ENCODE measurements at places on chromosomes 11 and 22.

- H3K36me3 ChIP-seq: no peaks in the 10 kb centered on the region
- H3K27me3 ChIP-seq: no peaks in the 10 kb centered on the region
- no peak overlapping the region for H3K4me3 ChIP-seq
Observed at GRCh38 chr22:31977939-31978338, 33.6 kb downstream of the YWHAH start.

GRCh38 chr11:92948116-92948515 is 21.3 kb upstream of the MTNR1B start:
- H3K36me3 ChIP-seq: no peaks in the 10 kb centered on the region
- no peaks in the 10 kb centered on the region for H3K4me1 ChIP-seq
- H3K27me3 ChIP-seq: no peaks in the 10 kb centered on the region
- H3K4me3 ChIP-seq: no peak overlapping the region

DNA sequence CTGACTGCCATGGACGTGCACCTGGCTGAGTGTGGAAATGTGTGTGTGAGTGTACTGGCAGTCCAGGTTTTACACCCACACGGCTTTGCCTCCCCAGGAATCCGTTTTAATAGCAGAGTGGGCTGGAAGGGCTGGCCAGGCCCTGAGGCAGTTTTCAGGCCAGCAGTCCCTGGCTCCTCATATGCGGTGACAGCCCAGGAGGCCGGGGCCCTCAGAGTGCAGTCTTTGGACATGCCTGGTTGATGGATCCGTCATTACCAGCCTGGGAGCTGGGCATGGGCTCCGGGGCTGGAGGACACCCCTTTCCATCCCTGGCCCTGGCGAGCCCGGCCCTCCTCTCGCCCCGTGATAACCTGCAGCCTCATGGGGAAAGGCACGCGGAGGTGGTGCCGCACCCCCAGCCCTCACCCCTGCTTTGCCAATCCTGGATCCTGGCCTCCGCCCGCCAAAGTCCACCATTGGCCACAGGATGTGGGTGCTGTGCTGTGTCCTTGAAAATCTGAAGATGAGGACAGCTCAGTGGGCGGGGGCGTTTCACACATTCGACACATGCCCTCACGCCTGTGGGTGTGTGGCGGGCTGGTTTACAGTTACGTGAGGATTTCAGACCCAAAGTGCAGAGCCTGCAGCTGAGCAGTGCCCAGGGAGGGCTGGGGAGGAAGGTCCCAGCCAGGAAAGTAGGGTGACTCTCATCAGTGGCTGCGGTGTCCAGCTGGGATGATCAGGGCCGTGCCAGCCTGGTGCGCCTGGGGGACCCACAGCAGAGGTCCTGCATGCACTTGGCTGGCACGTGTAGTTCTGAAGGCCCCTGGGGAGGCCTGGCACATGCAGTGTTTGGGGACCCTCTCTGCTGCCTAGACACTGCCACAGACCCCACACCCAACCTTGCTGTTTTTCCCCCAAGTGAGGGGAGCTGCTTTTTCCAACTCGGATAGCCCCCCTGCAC is 55.1 kb downstream of the RTN4R start:
- DNase-seq: no peak
- H3K36me3 ChIP-seq: no peaks in the 10 kb centered on the region
- H3K27ac ChIP-seq: no peak overlapping the region
- no peak overlapping the region for H3K4me3 ChIP-seq
- peaks cover 49% of the 10 kb centered on the region for H3K4me1 ChIP-seq

- H3K27me3 ChIP-seq: no peaks in the 10 kb centered on the region
- H3K4me1 ChIP-seq: no peaks in the 10 kb centered on the region
- no peak overlapping the region for H3K4me3 ChIP-seq
- DNase-seq: no peak
- H3K36me3 ChIP-seq: no peaks in the 10 kb centered on the region
Observed at GRCh38 chr11:118842369-118842768, 41.3 kb upstream of the CXCR5 start.

DNA sequence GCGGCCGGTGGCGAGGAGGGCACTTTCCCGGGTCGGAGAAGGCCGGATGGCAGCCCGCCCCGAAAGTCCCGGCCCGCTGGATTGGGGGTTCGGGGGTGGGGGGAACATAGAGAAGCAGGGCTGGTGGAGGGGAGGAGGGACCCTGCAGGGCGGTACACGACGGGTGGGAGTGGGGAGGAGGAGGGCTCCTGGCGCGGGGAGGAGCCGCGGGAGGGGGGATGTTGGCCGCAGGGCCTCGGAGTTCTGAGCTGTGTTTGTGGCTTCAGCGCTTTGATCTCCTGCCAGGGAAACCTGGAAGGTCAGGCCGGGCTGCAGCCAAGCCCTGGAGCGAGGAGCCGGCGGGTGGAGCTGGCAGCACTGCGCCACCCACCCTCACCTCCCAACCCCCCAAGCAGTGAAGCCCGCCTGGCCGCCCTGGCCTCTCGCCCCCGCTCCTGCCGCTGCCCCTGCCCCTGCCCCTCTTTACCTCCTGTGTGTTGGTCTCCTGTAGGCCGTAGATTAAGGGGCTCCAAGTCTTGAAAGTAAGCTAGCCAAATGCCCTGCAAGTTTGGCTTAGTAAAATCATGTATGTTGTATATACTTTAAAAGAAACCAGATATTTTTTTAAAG is 30.9 kb downstream of the C22orf31 start:
- H3K36me3 ChIP-seq: no peaks in the 10 kb centered on the region
- H3K27ac ChIP-seq: peak overlapping the region; percentile 89
- H3K4me1 ChIP-seq: peaks cover 32% of the 10 kb centered on the region

GRCh38 chr22:30045494-30045887 is 34.8 kb upstream of the HORMAD2 start:
- H3K36me3 ChIP-seq: peaks cover 3% of the 10 kb centered on the region
- H3K27me3 ChIP-seq: no peaks in the 10 kb centered on the region
- H3K4me3 ChIP-seq: no peak overlapping the region
- H3K27ac ChIP-seq: no peak overlapping the region
- peaks cover 3% of the 10 kb centered on the region for H3K4me1 ChIP-seq

- no peaks in the 10 kb centered on the region for H3K27me3 ChIP-seq
Observed at GRCh38 chr11:114348200-114349191, 51.8 kb downstream of the C11orf71 start.

DNA sequence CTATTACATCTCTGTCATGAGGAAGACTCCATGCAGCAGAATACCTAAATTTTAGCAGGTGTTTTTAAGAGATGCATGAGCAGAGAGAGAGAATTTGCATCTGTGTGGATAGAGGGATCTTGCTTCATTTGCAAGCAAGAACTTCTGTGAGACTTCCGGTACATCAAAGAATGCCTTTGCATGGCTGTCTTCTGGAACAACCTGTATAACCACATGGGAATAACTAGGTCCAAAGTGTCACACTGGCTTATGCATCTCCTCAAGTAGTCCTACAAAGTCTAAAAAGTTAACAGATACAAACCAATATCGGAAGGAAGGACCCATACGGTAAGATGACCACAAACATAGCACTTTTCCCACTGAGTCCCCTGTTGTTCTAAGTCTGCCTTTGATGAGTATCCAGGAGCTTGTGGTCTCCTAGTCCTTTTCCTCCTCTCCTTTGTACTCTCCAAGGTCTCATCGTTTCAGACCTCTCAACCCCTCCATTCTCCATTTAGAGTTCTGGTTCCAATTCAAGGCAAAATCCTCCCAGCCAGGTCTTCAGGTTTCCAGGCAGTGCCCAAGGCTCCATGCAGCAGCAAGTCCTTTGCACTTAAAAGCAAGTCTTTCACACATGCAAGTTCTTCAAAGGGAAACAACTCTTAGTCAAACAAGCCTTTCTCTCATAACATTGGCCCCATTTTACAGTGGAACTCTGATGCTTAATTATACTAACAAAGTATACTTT is 581.7 kb upstream of the ARHGAP42 start:
- no peaks in the 10 kb centered on the region for H3K36me3 ChIP-seq
- DNase-seq: no peak
- H3K4me1 ChIP-seq: no peaks in the 10 kb centered on the region
- no peaks in the 10 kb centered on the region for H3K27me3 ChIP-seq
- H3K27ac ChIP-seq: no peak overlapping the region

DNA sequence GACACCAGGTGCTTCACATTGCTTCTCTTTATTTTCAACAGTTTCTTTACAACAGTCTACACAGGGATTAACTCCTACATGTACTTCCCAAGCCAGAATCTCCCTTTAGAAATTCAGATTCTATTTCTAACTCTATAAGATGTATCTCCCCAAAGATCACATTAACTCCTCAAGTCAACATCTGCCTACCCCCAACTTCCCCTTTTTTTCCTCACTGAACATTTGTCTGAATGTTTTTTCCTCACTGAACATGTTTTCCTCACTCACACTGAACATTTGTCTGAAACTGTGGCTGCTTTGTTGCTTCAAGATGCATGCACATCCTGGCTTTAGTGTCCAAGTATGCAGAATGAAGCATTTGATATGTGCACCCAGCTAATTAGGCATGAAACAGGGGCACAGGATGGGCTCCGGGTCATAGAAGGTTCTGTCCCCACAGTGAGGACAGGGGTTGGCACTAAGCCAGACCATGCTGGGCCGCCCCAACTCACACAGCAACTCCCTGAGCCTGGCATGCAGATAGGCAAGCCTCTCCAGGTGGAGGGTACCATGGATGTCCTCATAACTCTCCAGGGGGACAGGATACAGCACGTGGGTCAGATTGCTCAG is 11.3 kb downstream of the PRAME start:
- H3K36me3 ChIP-seq: no peaks in the 10 kb centered on the region
- H3K27ac ChIP-seq: no peak overlapping the region
- no peaks in the 10 kb centered on the region for H3K27me3 ChIP-seq
- DNase-seq: no peak
- H3K4me1 ChIP-seq: no peaks in the 10 kb centered on the region
- no peak overlapping the region for H3K4me3 ChIP-seq

- H3K27ac ChIP-seq: no peak within 1 kb of the TSS
- H3K27me3 ChIP-seq: peaks cover 4% of the 10 kb centered on the region
- no peaks in the 10 kb centered on the region for H3K36me3 ChIP-seq
- peaks cover 31% of the 10 kb centered on the region for H3K4me1 ChIP-seq
- H3K4me3 ChIP-seq: peak within 1 kb of the TSS; percentile 46
Observed at GRCh38 chr11:9091044-9091922, at the start of gene SCUBE2. SCUBE2 (minus strand) TSS chr11:9091599; CDS start chr11:9091528, 71 bp downstream.

GRCh38 chr11:128723531-128723930 is 29.7 kb downstream of the FLI1 start:
- peaks cover 17% of the 10 kb centered on the region for H3K4me1 ChIP-seq
- no peak overlapping the region for H3K27ac ChIP-seq
- no peaks in the 10 kb centered on the region for H3K36me3 ChIP-seq
- H3K4me3 ChIP-seq: no peak overlapping the region
- DNase-seq: peak; percentile 57

DNA sequence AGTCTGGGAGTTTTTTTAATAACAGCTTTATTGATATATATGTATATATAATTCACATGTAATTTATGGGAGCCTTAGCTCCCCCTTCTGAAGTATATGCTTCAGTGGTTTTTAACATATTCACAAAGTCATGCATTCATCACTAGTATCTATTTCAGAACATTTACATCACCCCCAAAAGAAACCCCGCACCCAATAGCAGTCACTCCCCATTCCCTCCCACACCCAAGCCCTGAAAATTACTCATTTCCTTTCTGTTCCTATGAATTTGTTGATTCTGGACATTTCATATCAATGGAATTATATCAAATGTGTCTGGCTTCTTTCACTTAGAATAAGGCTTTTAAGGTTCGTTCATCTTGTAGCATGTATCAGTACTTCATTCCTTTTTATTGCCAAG is 35.6 kb upstream of the SYT7 start:
- H3K4me3 ChIP-seq: no peak overlapping the region
- H3K4me1 ChIP-seq: peaks cover 7% of the 10 kb centered on the region
- no peak for DNase-seq
- no peak overlapping the region for H3K27ac ChIP-seq
- H3K27me3 ChIP-seq: no peaks in the 10 kb centered on the region

GRCh38 chr11:75133976-75134375 is 16.9 kb upstream of the SLCO2B1 start:
- DNase-seq: no peak
- H3K4me1 ChIP-seq: no peaks in the 10 kb centered on the region

GRCh38 chr11:95912902-95913560 is 10.9 kb downstream of the MTMR2 start:
- no peak for DNase-seq
- H3K27me3 ChIP-seq: no peaks in the 10 kb centered on the region

DNA sequence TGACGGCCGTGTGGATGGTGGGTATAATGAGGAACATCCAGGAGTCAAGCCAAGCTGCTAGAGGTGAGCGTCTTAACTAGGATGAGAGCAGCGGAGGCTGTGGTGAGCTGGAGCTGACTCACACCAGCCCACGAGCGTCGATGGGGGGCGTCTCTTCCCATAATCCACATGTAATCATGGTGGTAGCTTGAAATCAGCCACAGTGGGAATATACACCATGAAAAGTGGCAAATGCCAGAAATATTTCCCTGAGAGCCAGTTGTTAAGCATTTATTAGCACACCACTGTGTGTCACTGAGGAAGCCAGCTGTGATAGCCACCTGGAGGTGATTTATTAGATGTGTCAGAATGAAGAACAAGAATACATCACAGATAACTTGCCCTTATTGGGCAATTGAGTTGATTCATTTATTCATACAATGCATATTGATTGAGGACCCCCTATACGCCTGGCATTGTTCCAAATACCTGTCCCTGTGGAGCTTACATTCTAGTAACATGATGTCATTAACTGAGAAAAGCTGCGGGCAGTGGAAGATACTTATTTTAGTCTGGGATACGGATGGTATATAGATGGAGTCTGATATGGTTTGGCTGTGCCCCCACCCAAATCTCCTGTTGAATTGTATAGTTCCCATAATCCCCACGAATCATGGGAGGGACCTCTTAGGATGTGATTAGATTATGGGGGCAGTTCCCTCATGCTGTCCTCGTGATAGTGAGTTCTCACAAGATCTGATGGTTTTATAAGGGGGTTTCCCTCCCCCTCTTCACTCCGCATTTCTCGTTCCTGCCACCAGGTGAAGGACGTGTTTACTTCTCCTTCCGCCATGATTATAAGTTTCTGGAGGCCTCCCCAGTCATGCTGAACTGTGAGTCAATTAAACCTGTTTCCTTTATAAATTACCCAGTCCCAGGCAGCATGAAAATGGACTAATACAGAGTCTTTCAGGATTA is 473.4 kb downstream of the METTL15 start:
- H3K4me3 ChIP-seq: no peak overlapping the region
- H3K36me3 ChIP-seq: no peaks in the 10 kb centered on the region
- H3K27ac ChIP-seq: no peak overlapping the region
- DNase-seq: no peak
- H3K4me1 ChIP-seq: no peaks in the 10 kb centered on the region

DNA sequence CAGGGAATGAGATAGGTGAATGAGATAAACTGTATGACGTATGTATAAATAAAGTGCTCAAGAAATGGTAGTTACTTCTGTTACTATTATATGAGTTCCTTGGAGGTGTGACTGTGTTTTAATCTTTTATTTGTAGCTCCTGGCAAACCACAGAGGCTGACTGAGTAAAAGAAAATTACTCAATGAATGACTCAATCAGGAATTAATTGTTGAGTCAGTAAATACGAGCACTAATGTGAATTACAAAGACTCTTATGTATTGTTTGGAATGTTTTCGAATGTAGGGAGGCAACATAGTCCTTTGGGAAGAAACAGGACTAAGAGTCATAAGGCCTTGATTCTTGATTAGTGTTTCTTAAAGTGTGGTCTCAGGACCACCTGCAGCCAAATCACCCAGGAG is 51.1 kb upstream of the BLID start:
- no peaks in the 10 kb centered on the region for H3K4me1 ChIP-seq
- no peaks in the 10 kb centered on the region for H3K36me3 ChIP-seq
- no peak overlapping the region for H3K4me3 ChIP-seq
- DNase-seq: no peak
- H3K27ac ChIP-seq: no peak overlapping the region
